HS-27A (cell line): ENCODE measurements at places on chromosomes 7 and 10.

- DNase-seq: no peak
These were observed 980 bp downstream of the ADAMTS14 start for GRCh38 chr10:70673043-70673928.

DNA sequence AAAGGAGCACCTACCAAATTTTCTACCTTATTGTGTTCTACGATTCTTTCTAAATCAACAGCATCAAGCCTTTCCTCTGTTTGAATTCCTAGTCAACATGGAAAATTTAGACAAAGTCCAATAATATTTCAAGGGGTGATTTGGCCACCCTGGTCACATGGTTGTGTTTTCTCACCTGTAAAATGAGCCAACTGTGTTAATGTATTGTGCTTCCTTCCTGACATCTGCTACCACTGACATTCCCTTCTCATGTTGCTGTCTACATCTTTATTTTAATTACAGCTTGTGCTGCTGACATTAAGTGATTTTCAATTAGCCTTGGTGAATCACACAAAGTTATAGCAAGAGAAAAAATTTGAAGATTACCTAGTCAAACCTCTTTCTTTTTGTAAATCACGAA lies 83.0 kb upstream of the NPSR1 start:
- DNase-seq: no peak

DNA sequence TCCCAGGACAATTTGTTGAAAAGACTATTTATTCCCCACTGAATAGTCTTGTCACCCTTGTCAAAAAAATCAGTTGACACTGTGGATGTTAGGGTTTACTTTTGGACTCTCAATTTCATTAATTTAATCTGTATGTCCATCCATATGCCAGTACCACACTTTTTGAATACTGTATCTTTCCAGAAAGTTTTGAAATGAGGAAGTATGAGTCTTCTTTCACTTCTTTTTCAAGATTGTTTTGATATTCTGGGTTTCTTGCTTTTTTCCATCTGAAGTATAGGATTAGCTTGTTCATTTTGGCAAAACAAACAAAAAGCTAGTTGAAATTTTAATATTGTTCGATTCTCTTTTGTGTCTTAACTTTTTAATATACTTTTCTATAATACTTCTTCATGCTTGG lies 21.7 kb downstream of the KLHDC10 start:
- no peak for DNase-seq

- DNase-seq: no peak
These were observed 126.9 kb upstream of the KLF6 start for GRCh38 chr10:3911713-3912442.

DNA sequence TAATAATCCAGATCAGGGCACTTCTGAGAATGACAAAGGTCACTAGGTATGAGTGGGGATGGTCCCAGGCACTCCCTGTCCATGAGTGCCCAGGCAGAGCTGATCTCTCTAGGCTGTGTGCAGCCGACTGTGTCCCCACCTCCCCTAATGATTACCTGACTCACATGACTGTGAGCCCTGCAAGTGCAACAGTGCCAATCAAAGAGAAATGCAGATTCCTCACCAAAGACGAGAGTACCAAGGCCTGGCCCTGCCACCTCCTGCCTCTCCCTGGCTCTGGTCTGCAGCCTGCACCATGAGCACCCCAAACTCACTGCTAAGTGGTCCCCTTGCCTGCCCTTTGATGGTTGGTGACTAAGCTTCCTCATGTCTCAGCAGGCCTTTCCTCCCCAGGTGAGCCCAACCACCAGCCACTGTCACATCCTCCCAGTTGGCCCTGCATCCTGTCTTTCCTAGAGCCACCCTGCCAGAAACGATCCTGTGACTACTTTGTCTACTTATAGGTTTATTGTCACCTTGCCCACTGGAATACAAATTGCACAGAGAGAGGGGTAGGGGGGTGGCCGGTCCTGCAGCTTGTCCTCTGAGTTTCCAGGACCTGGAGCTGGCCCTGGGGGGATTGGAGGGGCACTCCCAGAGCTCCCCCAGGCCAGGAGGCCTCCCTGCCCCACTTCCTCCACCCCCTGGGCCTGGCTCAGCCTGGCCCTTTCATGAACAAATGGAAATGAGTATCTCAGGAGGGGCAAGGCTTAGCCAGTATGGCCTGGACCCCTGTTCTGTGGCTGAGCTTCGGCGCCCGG lies 22.4 kb upstream of the GDF10 start:
- DNase-seq: no peak

DNA sequence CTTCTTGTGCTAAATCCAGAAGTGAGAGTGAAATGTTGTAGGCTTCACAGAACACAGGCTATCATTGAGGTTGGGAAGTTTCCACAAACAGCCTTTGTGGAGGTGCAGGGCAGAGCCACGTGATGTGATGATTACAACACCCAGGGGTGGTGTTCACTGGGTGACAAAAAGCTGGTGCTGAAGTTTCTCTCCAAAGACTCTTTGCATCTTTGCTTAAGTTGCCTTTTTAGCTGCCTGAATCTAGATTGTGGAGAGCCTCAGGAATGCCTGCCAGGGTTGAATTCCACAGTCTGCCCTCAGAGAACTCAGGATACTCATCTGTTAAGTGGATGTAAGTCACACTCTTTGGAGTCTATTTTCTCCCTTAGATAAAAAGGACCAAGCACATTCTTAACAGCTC lies 56.3 kb downstream of the PLXNA4 start:
- no peak for DNase-seq

- DNase-seq: no peak
These were observed 28.3 kb downstream of the POLL start for GRCh38 chr10:101559596-101560297.
